ENCODE measurements at places on chromosomes 7 and 10.
A peak's percentile ranks its signal among the peaks of the same experiment; 100 is the strongest.

DNA sequence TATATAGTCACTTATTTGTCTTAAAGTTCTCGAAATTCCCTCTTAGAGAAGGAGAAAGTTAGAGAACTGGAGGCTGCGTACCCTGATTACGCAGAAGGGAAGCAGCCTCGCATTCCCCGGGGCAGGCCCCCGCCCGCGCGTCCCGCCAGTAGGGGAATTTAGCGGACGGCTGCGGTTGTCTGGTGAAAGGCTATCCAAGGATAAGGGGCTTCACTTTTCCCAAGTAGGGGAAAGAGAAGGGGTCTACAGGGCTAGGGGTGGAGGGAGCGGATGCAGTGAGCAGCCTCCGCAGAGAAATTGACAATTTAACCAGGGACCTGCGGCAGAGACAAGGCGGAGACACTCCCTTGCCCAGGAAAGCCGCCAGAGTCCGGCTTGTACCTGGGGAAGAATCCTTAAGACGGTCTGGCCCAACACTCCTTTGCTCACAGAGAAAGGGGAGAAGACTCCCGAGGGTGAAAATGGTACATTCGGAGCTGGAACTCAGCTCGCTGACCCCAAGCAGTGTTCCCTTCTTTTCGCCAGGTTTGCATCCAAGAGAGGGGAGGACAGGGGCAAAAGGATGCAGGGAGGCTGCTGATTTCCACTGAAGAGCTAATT is 994 bp upstream of the MAGI2 start:
- DNase-seq = peak; percentile 49

DNA sequence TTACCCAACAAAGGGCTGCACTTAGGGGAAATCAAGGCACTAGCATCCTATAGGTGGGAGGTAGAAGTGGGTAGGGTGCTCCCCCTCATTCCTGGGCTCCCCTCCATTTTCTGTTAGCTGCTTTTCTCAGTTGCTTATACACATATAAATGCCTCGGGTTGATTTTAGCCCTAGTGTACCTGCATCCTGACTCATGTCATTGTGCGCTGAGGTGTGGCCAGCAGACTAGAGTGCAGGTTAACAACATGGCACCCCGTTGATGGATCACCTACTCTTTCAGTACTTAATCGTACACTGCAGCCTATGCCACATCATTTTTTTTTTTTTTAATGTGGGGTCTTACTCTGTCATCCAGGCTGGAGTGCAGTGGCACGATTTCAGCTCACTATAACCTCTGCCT is 144.0 kb upstream of the ITGB1 start:
- DNase-seq = no peak

- DNase-seq = no peak
Observed at GRCh38 chr10:71979692-71980062, 15.5 kb downstream of the CHST3 start.

DNA sequence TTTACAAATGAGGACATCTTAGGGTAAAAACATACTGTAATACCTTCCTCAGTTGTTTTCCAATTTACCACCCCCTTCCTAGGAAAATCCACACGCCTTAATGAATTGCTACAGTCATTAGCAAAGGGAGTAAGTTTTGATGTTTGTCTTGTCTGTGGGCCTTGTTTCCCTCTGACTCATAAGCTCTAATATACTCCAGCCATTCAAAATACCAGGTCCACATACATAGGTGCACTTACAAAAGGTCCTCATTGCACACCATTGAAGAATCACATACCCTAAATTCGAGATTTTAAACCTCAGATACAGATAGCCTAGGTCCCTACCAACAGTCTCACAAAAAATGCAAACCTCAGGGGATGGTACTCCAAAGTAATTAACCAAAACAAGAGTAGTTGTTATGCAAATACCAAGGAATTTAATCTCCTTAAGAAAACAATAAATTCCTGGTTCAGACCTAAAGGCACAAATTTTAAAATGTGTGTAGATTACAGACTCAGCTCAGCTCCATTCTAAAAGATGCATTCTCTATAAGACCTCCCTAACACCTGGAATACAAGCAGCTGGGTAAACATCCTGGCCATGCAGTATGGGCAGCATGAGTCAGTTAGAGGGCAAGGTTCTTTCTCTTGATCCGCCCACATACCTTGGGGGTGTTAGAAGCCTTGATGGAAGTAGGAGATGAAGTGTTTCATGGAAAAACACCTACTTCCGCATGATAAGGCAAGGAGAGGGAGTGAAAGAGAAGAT is 3.0 kb upstream of the LIPK start:
- peak; percentile 37 for DNase-seq

- DNase-seq = no peak
Observed at GRCh38 chr7:70410134-70410750, 721.7 kb upstream of the GALNT17 start.

GRCh38 chr7:2968616-2969397 is 74.9 kb downstream of the CARD11 start:
- no peak for DNase-seq

GRCh38 chr7:75772081-75773077 is at the start of gene CCL26:
Gene CCL26, minus strand, starts transcription at chr7:75772211. Its CDS starts 35 bp downstream, at chr7:75772176.
- peak; percentile 93 for DNase-seq

DNA sequence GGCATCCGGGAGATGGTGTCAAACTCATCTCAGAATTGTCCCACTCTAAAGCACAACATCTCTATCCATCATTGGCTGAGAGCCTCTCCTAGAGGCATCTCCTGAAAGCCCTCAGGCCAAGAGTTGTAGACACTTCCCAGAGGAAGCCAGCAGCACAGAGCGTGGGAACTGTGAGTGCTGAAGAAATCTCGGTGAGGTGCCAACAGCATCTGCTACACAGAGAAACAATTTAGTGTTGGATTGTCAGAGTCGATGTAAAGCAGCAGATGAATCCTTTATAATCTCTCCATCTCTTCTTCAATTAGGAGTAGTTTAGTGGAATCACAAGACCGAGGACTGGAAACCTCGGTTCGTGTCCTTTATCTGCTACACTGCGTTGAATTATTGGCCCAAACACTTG is 172.2 kb downstream of the C7orf25 start:
- peak; percentile 55 for DNase-seq

DNA sequence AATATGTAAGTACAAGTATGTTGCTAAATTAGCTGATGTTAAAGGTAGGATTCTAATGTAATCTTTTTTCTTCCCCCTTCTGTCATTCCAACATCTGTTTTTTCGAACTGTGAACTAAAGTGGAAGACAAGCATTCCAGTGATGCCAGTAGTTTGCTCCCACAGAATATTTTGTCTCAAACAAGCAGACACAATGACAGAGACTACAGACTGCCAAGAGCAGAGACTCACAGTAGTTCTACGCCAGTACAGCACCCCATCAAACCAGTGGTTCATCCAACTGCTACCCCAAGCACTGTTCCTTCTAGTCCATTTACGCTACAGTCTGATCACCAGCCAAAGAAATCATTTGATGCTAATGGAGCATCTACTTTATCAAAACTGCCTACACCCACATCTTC is 62.7 kb downstream of the WAC start:
- DNase-seq = no peak

DNA sequence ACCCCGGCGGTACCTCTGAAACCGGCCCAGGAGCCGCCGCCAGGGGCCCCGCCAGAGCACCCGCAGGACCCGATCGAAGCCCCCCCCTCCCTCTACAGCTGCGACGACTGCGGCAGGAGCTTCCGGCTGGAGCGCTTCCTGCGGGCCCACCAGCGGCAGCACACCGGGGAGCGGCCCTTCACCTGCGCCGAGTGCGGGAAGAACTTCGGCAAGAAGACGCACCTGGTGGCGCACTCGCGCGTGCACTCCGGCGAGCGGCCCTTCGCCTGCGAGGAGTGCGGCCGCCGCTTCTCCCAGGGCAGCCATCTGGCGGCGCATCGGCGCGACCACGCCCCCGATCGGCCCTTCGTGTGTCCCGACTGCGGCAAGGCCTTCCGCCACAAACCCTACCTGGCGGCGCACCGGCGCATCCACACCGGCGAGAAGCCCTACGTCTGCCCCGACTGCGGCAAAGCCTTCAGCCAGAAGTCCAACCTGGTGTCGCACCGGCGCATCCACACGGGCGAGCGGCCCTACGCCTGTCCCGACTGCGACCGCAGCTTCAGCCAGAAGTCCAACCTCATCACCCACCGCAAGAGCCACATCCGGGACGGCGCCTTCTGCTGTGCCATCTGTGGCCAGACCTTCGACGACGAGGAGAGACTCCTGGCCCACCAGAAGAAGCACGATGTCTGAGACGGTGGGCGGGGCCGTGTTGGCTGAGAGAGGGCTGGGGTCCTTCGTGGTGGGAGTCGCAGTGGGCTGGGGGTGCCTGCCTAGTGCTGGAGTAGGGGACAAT is 3.8 kb downstream of the REPIN1 start:
- DNase-seq = no peak

DNA sequence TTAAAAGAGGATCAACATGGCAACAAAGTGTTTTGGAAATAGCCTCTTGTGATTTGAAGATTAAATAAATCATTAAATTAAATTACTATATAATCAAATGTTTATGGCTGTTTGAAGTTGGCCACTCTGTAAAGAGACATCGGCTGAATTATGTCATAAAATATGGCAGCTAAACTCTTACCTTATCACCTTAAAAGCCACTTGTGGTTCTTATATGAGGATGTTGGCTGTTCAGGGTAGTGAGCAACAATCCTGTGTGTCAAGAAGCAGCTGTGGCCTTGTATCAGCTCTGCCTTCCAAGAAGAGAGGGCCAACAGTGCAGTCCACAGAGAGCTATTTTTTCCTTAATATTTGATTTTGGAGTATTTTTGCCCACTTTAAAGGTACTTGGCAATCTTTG is 113.4 kb upstream of the CDK6 start:
- DNase-seq = no peak

DNA sequence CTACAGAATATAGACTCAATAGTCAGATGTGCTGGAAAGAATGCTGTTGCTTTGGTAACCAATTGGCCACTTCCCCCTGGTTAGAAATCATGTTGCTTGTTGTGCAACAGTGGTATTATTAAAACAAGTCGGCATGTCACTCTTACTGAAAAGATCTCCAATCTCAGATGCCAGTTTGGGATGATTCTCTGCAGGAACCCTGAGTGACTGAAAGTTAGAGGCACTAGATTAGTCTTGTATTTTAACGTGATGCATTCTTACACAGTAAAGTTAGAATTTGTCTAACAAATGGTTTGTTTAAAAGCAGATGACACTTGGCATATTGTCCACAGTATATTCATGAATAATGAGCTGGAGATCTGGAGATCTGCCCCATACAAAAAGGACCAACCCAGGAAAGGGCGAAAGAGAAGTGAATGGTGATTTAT is 287.6 kb downstream of the TWIST1 start:
- DNase-seq = peak; percentile 86

DNA sequence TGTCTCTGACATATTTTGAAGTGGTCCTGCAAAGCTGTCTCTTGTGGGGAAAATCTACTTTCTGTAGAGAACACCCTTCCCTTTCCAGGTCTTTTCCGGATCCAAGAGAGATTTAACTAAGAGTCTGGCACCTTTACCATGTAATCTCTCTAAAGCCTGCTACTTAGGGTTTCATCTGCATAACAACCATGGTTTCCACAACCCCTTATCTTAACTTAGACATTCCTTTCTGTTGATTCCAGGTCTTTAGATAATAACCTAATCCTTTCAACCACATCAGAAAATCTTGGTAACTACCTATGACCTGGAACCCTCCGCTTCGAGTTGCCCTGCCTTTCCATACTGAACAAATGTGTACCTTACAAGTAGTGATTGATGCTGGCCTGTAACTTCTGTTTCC is 243.6 kb upstream of the PTER start:
- no peak for DNase-seq

- no peak for DNase-seq
Observed at GRCh38 chr10:11275651-11276050, 258.0 kb downstream of the CELF2 start.

GRCh38 chr10:33224251-33224965 is 110.1 kb downstream of the NRP1 start:
- no peak for DNase-seq

GRCh38 chr10:132101529-132101928 is 35.8 kb downstream of the JAKMIP3 start:
- DNase-seq = no peak

GRCh38 chr7:96173781-96174180 is 148.1 kb downstream of the SLC25A13 start:
- DNase-seq = no peak

DNA sequence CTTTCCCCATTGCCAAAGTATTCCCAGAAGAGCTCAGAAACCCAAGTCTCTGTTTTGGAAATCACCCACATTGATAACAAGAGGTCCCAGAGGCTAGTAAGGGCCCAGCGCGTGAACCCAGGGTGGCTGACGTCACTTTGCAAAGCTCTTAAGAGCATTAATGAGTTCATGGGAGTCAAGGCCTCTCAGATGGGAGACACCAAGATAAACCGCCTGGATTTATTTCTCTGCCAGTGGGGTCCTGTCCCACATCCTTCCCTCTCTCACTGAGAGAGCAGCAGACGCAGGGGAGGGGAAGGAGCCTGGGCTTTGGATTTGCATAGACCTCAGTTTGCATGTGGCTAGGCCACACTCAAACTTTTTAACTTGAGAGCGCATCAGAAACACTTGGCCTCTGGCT is 184.8 kb upstream of the PDE1C start:
- DNase-seq = no peak

- DNase-seq = no peak
Observed at GRCh38 chr7:21675255-21675654, 132.4 kb downstream of the DNAH11 start.

DNA sequence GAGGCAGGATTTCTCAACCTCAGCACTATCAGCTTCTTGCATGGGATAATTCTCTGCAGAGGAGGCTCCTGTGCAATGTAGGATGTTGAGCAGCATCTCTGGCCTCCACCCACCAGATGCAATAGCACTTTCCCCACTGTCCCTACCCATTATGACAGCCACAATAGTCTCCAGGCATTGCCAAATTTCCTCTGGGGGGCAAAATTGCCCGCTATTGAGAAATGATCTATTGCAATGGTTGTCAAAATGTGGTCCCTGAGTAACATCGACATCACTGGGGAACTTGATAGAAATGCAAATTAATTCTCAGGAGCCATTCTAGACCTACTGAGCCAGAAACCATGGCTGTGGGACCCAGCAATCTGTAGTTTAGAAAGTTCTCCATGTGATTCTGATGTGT is 7.0 kb downstream of the KCNK18 start:
- no peak for DNase-seq

DNA sequence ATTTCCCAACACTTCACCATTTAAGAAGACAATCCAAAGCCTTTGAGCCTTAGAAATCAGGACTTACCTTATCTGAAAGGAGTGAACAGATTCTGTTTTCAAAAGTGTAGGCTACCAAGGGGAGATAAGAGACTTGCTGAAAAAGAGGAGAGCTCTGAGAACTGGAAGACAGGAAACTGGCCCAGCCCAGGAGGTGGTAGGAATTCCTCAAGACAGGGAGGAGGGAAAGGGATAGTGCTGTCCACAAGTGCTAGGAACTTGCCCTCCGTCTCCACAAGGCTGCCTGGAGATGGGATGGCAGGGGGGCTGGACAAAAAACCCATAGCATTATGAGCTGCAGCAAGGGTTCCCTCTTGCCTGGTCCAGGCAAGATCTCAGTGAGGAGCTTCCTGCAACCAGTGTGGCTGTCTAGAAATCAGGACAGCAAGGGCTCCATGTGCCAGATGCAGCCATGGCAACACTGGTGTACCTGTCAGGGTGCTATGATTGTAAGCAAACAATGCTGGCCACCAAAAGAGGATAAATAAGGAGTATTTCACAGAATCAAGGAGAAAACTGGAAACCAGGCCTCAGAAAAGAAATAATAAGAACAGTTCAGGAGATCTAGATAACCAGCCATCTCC is 22.7 kb upstream of the FRMD4A start:
- no peak for DNase-seq

- peak; percentile 29 for DNase-seq
Observed at GRCh38 chr10:112490545-112490944, 43.5 kb downstream of the VTI1A start.

Data from fibroblast of mammary gland (primary cell).